ENCODE measurements at places on chromosomes 2 and 18. TPM values are rescaled to one million over a fixed set of nuclear protein-coding genes. Genes with fewer than 3 reads are reported as not detected.

C2orf69 gene
- polyA plus RNA-seq: 8.0 TPM

IL36A gene
- not detected for polyA plus RNA-seq

WDCP gene
- polyA plus RNA-seq: 9.8 TPM

LRRTM4 gene
- polyA plus RNA-seq: 0.58 TPM

LYG1 gene
- 2.8 TPM for polyA plus RNA-seq

KIF3C gene
- 8.3 TPM for polyA plus RNA-seq

FAM124B gene
- 9.2 TPM for polyA plus RNA-seq

Measured in forelimb muscle (tissue), 1 donor.